Stomach (tissue), 19 donors: ENCODE measurements at places on chromosomes 5 and 9. TPM values are rescaled to one million over a fixed set of nuclear protein-coding genes. Genes with fewer than 3 reads are reported as not detected.

DNA sequence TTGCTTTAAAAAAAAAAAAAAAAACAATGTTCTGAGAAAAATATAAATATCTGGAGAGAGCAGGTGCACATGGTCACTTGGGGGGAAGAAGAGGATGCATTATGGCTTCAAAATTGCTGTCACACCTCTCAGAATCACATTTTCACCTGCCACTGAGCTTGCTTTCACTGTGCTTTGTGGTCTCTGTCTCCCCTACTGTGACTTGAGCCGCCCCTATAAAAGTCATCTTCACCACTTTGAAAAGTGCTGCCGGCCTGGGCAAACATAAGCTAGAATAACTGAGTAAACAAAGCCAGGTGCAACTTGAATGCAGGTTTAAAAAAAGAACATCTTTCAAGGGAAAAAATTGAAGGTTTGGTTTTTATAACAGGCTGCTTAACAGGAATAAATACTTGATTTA, 368.1 kb upstream of the GRIA1 start:
- peak; percentile 2 for DNase-seq

GRCh38 chr9:16775330-16775729, 95.1 kb downstream of the BNC2 start:
- no peak for DNase-seq

DNA sequence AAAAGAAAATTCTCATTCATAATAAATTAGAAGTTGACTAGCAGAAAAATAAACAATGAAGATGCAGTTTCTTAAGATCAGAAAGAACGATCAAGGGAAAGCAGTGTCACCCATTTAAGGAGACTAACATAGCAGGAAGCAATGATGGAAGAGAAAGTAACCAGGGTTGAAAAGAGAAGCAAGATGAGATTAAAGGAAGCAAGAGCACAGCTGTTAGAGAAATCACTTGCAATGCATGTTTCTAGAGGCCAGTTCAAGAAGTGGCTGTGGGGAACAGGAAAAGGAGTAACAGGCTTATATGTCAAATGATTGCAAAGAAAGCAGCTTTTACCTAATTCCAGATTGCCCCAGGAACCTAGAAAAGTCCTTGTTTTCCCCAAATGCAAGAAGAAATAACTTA, 46.8 kb upstream of the SLC1A1 start:
- no peak for DNase-seq

DNA sequence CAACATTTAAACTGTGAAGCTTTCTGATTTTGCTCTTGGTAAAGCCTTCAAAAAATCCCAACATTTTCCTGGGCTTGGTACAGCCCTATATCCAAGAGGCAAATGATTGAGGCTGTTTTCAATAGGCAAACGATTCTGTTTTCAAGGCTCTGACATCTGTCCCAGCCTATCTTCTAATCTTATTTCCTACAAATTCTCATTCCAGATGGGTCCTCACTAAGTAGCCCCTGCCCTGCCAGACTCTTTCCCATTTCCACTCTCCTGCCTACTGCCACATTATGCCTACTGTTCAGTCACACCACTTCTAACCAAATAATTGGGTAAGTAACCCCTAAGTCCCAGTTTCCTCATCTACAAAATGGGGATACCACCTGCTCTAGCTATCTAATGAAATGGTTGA, 3.5 kb downstream of the GBA2 start:
- DNase-seq = no peak

DNA sequence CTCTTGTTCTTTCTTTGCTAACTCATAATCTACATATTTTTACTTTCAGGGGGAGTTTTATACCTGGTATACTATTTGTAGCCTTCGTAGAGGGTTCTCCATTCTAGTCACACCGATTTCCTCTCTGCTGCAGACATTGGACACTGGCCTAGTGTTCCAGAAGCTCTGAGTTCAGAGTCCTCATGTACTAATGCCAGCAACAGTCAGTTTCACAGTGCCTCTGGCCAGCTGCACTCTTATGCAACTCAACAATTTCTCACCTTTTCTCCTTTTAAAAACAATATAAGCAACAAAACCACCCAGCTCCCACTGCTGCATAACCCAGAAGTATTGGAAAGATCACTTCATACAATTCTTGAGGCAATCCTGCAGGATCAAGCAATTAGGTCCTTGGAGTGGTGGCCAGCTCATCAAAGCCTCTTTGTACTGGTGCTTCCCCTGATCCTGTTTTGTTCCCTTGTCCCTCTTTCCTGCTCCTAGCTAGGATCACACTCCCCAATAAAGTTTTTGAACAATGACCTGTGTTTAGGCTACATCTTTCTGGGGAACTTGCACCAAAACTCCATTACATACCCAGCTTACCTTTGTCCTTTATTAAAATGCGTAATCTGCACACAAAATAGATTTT, 98.1 kb upstream of the TUT7 start:
- DNase-seq = no peak

SURF6 gene
- 13.4 TPM for polyA plus RNA-seq

- DNase-seq = no peak
These were observed 777.0 kb upstream of the WWC1 start for GRCh38 chr5:167514461-167514860.

LCN1 gene
- not detected for polyA plus RNA-seq
